ENCODE measurements at places on chromosomes 5 and 9.

- no peak for DNase-seq
Observed at GRCh38 chr5:45162974-45163373, 354.2 kb downstream of the MRPS30 start.

GRCh38 chr5:26553079-26553478, 485.3 kb downstream of the CDH9 start:
- DNase-seq = peak; percentile 44

DNA sequence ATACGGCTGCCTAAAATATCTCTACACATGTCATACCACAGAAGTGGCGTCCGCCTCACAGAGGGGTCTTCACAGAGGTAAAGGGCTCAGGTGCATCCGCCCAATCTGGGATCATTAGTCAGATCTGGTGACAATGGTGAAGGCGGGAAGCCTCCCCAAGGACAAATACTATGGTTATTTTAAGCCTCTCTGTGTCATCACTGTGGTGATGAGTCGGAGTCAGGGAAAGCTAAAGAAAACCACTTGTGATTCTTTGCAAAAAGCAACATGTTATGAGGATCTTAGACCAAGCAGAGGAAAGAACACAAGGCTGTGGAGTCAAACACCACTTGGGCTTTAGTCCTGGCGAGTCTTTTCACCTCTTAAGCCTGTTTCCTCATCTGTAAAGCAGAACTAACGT, 190.4 kb downstream of the DRD1 start:
- no peak for DNase-seq

DNA sequence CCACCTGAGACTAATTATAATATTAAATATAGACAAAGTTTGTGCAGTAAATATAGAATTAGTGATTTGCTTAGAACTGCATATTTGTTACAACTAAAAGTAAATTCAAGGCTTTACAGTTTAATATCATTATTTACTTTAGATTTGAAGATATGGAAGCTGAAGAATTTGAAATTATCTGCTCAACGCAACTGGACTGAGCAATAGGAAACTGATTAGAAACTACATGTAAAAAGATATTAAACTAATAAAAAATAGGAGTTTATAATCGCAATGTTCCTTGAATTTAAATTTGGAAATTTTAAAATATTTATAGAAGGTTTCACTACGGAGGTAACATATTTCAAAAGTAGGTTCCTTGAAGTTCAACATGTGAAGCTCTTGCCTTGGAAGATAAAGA, 55.2 kb downstream of the CDH10 start:
- no peak for DNase-seq

GRCh38 chr5:367358-368130, 46.0 kb downstream of the AHRR start:
- no peak for DNase-seq

- no peak for DNase-seq
Observed at GRCh38 chr5:158470764-158471534, 612.0 kb upstream of the CLINT1 start.

Measured in HEK293T (cell line).